ENCODE measurements at places on chromosomes 11 and 22.

- DNase-seq: no peak
These were observed 41.6 kb upstream of the ISX start for GRCh38 chr22:35024364-35024692.

DNA sequence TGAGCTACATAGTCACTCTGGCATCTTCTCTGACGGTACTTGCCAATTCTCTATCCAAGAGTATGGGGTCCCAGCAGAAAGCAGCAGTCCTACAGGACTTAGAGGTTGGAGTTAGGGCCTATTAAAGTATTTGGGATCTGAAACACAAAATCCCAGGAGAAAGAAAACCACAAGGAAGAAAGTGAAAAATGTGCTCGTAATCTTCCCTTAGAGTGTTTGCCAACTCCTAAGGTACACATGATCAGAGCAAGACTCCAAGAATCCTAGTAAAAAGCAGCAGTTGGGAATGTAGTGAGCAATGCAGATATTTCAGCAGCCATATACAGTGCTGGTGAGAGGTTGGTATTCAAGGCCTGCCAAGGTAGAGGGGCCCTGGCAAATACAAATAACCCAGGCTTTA is 71.6 kb downstream of the EXT2 start:
- DNase-seq: no peak

DNA sequence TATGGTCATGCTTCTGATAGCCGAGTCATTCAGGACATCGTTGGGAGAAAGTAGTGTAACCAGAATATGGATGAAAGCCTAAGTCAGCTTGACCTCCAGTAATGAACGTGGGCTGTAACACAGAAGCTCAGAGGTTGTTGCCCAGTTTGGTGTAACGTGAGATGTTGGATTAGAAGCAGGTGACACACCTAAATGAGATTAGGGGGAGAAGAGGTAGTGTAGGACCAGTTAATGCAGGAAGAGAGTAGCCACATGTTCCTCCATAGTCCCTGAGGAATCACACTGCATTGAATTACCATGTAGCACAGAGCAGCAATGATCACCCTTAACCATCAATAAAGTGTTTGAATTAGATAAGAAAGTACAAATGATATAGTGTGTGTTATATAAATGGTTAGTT is 20.4 kb downstream of the FBXO7 start:
- DNase-seq: no peak

DNA sequence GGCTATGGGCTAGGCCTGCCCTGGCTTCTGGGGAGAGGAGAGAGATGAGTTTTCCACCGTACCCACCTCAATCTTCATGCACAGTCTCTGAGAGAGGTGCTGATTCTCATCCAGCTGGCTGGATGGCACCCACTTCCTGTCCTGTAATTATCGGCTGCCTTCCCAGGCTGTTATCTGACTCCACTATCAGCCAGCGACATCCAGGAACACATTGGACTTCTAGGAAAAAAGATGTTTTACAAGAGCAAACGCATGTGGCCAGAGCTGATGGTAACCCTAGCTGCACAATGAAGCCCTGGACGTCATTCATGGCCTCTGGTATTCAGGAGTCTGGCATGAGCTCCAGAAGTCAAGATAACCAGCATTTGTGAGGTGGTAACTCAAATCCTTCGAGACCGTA is 137.4 kb downstream of the EHF start:
- no peak for DNase-seq

DNA sequence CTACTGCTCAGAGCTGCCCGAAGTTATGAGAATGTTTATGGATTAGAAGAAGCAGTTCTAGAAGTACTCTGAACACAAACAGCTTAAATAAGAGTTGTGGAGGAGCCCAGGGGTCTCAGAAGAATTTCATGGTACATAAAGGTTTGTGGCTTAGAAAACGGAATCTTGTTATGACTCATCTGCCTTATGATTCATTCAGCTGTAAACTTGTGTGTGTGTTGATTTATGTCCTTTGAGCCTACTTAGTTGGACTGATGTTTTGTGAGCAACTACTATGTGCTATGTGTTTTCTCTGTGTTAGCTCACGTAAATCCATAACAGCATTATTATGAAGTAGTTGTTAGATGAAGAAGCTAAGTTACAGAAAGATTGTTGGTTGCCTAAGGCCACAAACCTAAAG is 203.7 kb downstream of the PGR start:
- no peak for DNase-seq

Measured in Jurkat, Clone E6-1 (cell line).